ENCODE measurements at places on chromosomes 6 and 20.
A peak's percentile ranks its signal among the peaks of the same experiment; 100 is the strongest.

DNA sequence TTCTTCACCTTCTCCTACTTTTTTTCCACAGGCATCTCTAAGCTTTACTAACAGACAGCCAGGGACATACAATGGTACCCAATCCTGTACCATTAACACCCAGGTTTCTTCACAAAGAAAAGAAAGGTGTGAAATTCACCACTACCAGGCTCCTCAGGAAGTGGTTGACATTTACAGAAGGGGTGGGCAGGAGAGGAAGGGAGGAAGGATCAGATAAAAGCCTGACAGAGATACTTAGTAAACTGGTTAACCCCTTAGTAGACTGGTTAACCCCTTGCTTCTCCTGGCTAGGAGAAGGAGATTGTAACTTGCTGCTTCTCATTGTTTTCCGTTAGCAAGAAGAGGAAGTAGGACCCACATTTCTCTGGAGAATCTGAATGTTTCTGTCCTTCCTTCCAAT lies 7.2 kb downstream of the SAMD3 start:
- no peak for DNase-seq

DNA sequence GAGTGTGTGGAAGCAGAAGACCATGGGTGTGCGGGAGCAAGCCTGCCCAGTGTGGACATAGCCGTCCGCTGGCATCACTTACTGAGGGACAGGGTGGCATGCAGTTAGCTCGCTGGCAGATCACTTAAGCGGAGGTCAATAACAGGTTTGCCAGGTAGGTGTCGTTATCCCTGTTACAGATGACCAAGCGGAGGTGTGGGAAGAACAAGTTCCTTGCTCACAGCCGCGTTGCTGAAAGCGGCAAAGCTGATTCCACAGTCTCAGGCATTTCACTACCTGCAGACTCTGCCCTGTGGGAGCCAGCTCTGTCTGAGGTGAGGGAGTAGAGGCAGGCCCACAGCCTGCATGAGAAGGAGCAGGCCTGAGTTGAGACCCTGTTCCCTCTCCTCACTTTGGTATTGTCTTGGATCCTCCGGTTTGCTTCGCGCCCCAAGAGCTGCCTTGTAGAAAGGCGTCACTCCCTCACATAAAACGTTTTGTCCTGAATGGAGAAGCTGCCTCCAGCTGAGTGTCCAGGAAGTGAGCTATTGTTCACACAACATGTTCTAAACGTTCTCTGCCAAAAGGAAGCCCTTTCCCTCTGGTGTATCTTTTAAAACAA lies 96.9 kb downstream of the TCP11 start:
- DNase-seq, result peak; percentile 10

DNA sequence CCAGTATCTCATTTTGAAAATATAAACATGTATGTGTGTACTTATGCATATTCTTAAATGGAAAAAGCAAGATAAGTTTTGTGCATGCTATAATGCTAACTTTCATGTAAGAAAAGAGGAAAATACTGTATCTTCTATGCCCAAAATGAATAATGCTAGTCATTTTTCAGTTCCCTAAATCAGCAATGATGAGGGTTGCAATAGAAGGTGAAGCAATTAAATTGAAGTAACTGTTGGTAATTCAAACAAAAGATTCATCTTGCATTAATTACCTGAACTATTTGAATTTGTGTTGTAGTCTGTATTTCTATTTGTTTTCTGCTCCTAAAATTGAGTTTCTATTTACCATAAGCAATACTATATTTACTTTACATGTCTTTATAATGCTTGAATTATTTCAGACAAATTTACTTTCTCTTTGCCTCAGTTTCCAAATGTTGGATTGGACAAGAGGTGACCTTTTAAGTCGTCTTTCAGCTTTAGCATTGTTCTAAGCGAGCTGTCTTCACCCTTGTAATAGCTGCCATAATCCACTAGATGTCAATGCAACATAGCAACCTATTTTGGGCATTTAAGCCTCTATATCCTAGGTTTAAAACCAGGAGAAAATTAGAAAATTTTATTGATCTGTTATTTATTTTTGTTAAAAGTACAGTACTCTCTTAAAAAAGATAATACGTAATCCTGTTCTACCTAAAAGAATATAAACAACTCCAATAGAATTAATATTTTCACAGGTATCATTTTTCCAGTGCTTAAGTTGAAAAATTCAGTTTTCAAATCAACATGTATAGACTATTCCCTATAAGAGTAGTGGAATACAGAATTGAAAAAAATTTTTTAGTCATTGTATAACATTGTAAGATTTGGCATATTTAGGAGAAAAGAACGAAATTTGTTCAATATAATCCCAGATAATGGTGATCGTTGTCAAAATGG lies 52.3 kb upstream of the IFNGR1 start:
- no peak for DNase-seq

- no peak for DNase-seq
These were observed 2.3 kb upstream of the INSM1 start for GRCh38 chr20:20365480-20366161.

DNA sequence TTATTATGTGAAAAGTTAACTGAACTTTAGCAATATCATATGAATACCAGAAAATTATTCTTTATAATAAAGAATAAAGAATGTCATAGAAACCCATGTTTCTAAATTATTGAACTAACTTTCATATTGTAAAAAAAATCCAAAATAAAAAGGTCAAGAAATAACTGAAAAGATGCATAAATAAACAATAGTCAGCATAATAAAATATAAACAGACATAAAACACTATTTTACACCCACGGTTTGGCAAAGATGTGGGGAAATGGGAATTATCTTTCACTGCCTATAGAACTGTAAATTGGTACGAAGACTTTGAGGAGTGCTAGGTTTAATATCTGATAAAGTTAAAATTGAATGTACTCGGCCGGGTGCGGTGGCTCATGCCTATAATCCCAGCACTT lies 34.7 kb upstream of the CTAGE9 start:
- no peak for DNase-seq

DNA sequence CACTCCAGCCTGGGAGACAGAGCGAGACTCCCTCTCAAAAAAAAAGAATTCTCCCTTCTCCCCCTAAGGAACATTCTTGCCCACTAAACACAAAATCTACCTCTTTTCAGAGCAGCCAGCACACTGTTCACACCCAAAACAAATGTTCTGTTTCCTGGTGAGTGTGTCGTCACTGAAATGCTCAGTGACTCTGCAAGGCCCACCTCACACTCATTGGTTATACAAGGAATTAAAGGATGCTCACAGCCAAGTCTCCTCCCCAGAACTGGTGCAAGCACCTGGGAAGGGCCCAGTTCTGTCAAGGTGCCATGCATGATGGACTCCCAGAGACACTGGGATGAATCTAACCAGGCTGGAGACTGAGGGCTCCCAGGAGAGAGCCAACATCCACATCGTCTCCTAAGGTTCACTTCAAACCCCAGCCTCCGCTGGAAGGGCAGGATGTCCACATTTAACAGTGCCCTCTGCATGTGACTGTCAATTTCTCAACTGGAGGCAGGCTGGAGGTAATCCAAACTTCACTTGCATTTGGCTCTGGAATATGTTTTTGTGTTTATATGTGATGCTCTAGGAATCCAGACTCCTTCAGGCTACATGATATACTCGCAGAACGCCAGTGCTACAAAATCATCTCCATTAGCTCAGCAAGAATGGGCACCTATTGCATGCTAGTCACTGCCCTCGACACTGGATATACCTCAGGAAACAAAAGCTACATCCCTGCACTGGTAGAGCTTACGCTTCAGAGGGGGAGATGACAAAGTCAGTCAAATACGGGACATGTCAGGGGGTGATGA lies 7.1 kb downstream of the RRBP1 start:
- no peak for DNase-seq

DNA sequence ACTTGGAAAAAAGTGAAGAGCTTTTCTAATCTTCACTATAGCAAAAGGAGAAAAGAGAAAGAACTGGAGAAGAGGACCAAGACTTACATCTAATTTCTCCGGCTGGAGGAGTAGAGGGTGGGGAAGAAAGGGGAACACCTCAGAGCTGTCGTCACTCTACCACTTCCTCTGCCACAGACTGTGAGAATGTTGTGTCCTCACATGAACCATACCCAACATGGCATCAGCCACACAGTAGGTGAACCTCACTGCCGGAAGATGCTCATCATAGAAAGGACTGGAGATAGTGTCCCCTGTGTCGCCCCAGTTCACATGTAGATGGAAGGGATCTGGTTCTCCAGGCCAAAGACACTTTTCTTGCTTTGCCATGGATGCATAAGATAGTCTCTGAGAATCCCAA lies 604.4 kb upstream of the NOX3 start:
- no peak for DNase-seq

- DNase-seq, result no peak
These were observed 65.9 kb upstream of the FBXL4 start for GRCh38 chr6:99013661-99014060.

- no peak for DNase-seq
These were observed 167.1 kb upstream of the FUT9 start for GRCh38 chr6:95848717-95849116.

DNA sequence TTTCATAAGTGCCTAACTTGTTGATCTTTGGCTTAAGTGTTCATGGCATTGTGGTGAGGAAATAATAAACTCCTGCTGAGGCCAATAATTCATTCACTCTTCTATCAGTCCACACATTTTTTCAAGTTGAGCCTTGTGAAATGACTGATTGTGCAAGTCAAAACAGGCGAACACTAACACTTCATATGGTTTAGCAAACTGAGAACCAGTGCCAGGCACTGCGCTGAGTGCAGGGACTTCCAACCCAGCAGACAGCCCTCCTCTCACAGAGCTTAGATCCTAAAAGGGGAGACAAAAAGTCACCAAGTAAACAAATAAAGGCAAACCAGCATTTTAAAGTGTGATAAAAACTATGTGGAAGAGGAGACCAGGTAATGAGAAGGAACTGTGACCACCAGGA lies 435.0 kb downstream of the PTPRT start:
- DNase-seq, result no peak

DNA sequence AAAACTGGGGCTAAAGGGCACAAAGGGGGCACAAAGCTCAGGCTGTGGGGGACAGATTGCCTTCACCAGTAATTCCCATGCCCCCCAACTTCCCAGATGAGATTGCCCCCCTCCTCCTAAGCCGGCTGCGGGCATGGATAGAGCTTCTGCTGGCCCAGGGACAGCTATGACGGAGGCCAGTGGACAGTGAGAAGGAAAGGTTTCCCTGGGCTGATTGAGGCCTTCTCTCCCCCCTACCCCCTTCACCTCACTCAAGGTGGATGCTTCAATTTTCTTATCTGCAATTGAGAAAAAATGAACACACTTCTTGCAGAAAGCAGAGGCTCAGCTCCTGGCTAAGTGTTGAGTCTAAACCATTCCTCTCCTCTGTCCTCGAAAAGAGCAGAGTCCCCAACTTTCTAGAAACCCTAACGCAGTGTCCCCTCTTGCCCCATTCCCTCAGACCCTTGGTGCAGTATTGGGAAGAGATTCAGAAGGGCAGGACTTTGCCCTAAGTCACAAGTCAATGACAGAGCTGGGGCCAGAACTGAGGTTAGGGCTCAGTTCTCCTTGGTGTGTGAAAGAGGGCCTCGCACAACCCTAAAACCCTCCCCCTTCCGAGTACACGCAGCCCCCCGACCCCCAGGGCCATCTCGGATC lies 808 bp downstream of the SDC4 start:
- no peak for DNase-seq

- DNase-seq, result no peak
These were observed 303.6 kb upstream of the POU3F2 start for GRCh38 chr6:98530732-98531131.

- DNase-seq, result no peak
These were observed 80.1 kb downstream of the RIPOR3 start for GRCh38 chr20:50611128-50611810.

DNA sequence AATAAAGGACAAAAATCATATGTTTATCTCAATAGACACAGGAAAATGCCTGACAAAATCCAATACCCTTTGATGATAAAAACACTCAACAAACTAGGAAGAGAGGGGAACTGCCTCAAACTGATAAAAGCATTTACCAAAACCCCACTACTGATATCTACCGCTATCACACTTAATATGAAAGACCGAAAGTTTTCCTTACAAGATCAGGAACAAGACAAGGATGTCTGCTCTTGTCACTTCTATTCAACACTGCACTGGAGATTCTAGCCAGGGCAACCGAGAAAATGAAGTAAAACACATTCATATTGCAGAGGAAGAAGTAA lies 25.1 kb downstream of the GZF1 start:
- DNase-seq, result no peak

DNA sequence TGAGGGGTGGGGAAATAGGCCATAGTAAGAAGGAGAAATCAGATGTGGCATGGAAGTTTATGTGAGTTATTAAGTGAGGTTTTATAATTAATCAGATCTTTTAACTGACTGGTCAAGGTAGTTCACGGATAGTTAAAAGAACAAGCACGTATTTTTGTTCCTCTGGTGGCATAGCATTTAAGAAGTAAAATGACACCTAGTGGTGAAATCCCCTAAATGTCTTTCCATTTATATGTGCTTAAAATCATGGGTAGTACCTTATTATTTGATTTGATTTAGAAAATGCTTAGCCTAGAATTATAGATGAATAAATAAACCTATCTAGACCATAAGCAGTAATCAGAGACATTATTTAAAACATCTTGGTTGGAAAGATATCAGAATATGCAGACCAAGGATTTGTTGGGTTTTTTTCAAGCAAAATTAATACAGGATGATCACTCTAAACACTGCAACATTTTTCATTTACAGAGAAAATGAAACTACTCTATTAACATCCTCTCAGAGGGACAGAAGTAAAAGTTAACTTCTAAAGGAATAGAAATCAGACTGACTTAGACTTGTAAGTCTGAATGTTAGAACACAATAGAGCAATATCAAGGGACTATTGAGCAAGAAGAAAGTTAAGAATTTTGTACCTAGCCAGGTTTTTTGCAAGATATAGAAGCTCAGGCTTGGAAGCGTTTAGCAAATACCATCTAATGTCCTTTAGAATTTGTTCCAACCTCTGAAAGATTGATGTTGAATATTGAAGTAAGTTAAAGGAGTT lies 81.1 kb downstream of the STXBP5 start:
- no peak for DNase-seq

GRCh38 chr6:23244300-23244699 lies 674.9 kb downstream of the HDGFL1 start:
- no peak for DNase-seq

- no peak for DNase-seq
These were observed 16.1 kb downstream of the ZSCAN12 start for GRCh38 chr6:28383235-28384142.

DNA sequence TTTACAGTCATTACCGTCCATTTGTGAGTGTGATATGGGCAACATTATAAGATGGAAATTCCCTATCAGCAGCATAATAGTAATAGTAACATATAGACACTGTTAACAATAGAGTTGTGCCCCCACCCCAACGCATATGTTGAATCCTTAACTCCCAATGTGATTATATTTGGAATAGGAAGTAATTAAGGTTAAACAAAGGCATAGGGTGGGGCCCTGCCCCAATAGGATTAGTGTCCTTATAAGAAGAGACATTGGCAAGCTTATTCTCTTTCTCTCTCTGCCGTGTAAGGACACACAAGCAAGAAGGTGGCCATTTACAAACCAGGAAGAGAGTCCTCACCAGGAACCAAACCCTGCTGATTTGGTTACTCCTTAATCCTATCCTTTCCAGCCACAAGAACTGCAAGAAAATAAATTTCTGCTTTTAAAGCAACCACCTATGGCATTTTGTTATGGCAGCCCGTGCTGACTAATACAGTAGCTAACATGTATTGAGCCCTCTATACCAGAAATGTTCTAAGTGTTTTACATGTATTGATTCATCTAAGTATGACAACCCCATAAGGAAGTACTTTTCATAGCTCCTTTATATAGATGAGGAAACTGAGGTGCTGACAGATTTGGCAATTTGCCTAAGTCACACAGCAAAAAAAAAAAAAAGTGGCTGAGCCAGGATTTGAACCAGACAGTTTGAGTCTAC lies 114.2 kb downstream of the BCAS1 start:
- no peak for DNase-seq

GRCh38 chr6:551405-551804 lies 105.5 kb downstream of the HUS1B start:
- DNase-seq, result no peak

All from cerebellar nuclear complex (tissue), 1 donor.